ENCODE measurements at places on chromosomes 11 and 22.
A peak's percentile ranks its signal among the peaks of the same experiment; 100 is the strongest.

GRCh38 chr11:72712168-72712751, 38.0 kb upstream of the PDE2A start:
- DNase-seq, result no peak

DNA sequence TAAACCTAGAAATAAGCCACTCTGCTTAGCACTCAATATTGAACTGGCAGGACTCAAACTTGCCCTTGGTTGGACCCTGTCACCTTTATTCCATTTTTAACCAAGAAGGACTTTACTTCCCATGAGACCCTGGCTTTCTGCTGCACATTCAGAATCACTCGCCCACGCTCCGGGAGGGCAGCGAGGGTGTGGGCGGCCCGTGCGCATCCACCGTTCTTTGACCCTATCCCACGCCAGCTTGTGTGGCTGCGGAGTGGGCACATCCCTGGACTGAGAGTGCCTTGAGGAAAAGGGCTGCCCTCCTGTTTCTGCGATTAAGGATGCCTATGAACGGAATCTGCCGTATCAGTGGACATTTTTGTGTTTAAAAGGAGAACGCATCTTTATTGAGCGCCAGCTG, 39.6 kb downstream of the TRIM44 start:
- DNase-seq, result no peak

GRCh38 chr11:34259087-34259486, 98.7 kb downstream of the ABTB2 start:
- DNase-seq, result no peak

DNA sequence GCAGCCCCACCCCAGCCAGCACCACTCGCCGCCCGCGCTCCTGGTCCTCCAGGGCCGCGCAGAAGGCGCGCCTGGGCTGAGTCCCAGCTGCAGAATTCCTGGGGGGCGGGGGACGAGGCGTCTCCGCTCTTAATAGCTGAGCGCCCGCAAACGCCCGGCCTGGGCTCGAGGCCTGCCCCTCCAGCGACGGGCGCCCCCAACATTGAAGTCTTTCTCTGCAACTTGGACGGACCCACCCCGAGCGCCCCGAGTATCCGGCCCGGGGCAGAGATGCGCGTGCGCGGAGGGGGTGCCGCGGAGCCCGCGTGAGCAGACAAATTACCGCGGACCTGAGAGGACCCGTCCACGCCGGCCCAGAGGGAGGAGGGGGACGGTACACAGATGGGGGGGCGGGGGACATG, 6.7 kb upstream of the SYT7 start:
- DNase-seq, result no peak

DNA sequence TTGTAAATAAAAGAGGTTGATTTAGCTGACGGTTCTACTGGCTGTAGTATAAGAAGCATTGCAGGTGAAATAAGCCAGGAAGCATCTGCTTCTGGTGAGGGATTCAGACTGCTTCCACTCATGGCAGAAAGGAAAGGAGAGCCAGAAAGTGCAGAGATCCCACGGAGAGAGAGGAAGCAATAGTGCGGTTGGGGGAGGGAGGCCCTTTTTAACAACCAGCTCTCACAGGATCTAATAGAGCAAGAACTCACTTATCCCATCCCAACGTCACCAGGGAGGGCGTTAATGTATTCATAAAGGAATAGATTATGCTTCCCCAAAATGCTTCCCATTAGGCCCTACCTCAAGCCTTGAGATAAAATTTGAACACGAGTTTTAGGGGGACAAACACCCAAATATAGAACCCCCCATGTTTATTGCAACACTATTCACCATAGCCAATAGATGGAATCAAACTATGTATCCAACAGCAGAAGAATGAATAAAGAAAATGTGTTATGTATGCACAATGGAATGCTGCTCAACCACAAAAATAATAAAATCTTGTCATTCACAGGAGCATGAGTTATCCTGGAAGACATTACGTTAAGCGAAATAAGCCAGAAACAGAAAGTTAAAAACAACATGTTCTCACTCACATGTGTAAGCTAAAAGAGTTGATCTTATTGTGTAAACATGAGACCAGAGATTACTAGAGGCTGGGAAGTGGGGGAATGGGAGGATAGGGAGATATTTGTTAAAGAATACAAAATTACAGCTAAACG, 908.3 kb upstream of the ANO3 start:
- DNase-seq, result no peak

DNA sequence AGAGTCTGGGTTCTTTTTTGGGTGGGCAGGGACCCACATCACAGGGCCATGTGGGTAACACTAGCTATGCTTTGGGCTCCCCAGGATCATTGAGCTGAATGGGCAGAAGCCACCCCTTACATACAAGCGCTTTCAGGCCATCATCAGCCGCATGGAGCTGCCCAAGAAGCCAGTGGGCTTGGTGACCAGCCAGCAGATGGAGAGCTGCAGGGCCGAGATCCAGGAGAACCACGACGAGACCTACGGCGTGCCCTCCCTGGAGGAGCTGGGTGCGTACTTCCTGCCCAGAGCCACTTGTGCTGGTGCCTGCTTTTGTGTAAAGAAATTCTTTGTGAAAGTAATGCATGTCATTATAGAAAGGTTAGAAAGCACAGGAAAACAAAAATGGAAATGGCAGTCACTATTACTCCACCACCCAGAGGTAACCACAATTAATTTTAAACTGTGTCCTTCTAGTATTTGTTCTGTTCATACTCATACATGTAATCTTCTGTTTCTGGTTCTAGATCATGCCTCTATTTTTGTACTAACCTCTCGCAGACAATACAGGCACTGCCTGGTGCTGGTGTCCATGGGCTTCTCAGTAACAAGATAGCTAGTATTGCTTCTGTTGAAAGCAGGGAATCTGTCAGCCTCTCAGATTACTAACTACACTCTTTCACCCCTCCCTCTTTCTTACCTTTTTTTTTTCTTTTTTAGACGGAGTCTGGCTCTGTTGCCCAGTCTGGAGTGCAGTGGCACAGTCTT, 13.7 kb downstream of the CRY2 start:
- no peak for DNase-seq

- DNase-seq, result no peak
These were observed 29.6 kb downstream of the MARK2 start for GRCh38 chr11:63868399-63869064.

DNA sequence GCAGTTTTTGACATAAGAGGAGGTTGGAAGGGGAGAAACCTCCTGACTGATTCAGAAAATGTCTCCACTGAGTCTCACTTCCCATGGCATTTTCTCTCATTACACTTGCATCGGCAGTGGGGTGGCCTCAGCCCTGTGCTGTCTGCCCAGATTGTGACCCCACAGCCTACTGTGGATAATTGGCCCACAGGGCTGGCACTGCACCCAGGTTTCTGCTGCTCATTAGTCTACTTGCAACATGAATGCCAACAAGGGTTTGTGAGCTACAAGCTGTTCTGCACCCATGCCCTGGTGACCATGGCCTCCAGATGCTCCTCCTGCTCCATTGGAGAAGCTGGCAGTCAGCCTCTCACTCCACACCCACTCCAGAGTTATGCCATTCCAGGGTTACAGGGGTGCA, 296.0 kb downstream of the CTTN start:
- no peak for DNase-seq

DNA sequence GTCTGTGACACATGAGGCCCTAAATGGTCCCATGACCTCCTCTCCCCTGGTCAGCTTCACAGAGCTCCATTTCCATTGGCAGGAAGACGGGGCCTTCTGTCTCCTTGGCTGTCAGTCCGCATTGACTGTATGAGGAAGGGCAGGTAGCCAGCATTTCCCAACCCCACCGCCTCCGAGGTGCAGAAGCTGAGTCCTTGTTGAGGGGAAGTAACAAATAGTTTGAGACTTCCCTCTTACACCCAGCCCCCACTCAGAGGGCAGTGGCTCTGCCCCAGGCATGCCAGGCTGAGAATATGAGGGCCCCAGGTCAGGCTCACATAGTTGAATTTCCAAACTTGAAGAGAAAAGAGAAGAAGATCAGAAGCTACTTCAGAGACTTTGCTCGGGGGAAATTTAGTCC, 611.1 kb downstream of the BRD1 start:
- DNase-seq, result no peak

DNA sequence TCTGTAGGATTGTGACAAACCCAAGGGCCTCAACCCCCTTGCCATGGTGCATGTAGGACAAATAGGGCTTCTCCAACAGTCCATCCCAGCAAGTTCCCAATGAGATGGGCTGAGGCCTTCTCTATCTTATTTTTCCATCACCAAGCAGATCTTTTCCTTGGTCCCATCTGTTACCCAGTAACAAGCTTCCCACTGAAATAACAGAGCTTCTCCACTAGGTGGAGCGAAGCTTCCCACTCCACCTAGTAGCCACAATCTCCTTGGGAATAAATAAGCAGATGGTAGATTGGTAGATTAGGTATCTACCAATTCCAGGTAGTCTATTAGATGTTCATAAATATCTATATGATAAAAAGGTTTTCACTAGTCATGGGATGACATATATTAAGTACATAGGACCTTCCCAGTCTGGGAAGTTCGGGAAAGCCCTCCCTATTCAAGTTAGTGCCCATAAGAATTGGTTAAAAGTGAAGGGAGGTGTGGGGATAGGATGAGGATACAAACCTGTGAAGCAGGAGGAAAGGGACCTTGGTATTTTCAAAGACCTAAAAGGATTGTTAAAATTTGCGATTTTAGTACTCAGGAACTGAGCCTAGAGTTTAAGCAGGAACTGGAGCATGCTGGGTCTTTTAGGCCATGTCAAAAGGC, 5.9 kb upstream of the OR52L1 start:
- DNase-seq, result no peak

- DNase-seq, result no peak
These were observed 42.6 kb downstream of the BRD1 start for GRCh38 chr22:49785046-49785521.

GRCh38 chr11:96990914-96991313, 601.1 kb downstream of the JRKL start:
- no peak for DNase-seq

- peak; percentile 45 for DNase-seq
These were observed 22.5 kb upstream of the DAGLA start for GRCh38 chr11:61657566-61658290.

DNA sequence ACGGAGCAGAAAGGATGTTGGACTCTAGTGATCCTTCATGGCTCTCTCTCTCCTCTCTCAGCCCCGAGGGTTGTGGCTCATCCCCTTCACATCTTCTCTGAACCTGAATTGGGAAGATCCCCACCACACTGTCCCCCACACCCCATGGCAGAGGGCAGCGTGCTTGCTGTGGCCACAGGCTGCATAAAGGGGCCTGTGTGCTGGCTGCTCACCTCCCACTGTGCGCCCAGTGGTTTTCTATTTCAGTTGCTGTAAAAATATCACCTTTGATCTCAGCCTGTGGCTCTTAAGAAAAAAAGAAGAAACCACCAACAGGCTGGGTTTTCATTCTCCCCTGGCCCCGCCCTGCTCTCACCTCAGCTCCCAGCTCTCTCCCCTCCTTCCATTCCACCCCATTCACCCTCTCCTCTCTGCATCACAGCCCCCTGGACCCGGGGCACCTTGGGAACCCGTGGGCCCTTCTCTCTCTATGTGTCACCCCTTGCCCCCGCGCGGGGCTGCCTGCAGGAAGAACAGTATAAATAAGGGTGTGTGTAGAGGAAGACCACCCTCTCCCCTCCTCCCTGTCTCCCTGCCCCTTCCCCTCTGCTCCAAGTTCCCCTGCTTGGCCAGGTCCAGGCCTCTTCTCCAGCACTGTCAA, 25.8 kb upstream of the WNT11 start:
- no peak for DNase-seq

- no peak for DNase-seq
These were observed 944.6 kb downstream of the OPCML start for GRCh38 chr11:132587716-132588115.

- no peak for DNase-seq
These were observed 7.1 kb downstream of the SLC7A4 start for GRCh38 chr22:21025266-21025665.

GRCh38 chr11:514606-515005, 7.6 kb upstream of the RNH1 start:
- no peak for DNase-seq

DNA sequence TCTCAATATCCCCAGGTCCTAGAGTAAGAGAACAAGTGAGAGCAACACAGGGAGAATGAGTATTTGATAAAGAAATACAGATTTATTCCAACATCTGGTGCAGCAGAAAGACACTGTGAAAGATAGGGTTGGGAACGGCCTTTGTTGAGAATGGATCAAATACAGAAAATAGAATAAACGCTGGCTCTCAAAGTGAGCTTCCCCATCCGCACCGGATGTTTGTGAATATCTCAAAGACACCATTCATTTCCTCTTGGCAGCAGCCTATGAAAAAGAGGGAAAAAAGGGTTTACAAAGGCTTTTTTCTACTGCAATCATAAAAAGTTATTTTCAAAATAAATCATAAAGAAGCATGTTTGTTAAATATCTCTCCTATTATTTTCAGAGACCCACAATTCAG, 279.3 kb downstream of the CASP12 start:
- no peak for DNase-seq

- DNase-seq, result no peak
These were observed 96.1 kb downstream of the SYT9 start for GRCh38 chr11:7347611-7348431.

- no peak for DNase-seq
These were observed 117.6 kb downstream of the DSCAML1 start for GRCh38 chr11:117679461-117679860.

DNA sequence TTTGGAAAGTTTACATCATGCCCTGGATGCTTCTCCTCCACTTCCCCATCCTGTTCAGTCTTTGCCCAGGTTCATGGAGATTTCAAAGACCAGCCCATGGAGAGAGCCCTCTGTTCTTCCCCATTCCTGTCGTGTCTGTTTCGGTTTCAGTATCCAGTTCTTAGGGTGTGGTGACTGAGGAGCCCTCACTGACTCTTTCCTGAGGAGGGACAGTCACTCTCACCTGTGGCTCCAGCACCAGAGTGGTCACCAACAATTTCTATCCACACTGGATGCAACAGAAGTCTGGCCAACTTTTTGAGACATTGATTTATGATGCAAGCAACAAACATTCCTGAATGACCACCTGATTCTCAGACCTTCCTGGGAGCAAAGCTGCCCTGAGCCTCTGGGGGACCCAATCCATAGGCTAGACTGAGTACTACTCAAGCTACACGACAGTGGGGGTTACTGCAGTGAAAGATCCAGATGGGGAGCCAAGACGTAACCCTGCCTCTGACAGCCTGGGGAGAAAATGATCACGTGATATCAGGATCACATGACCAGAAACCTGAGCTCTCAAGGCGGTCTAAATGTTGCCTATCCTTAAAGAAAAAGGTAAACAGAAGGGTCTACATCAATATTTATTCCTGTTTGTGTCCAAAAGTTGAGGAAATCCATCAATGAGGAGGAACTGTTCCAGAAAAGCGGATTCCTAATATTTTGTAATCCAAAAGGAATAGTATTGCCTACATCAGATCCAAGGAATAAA, 76.2 kb upstream of the VPREB1 start:
- peak; percentile 10 for DNase-seq

DNA sequence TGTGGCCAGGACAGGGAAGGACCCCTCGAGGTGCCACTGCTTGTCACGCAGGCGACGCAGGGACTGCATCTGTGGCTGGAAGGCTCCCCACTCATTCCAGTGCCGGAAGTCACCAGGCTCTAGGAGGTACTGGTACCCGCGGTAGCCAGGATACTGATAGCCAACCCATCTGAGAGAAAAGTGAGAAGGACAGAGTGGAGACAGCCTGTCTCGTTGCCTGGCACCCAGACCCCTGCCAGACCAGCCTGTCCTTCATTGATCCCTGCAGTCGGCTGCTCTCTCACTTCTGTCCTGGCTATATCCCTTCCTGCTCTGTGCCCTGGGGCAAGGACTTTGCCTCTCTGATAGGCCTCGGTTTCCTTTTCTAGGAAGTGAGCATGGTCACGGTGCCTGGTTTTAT, 9.6 kb upstream of the TPST2 start:
- DNase-seq, result no peak
